ENCODE measurements at places on chromosomes 4 and X.

GRCh38 chr4:168720396-168720900 is 223.6 kb downstream of the PALLD start:
- no peak for DNase-seq

DNA sequence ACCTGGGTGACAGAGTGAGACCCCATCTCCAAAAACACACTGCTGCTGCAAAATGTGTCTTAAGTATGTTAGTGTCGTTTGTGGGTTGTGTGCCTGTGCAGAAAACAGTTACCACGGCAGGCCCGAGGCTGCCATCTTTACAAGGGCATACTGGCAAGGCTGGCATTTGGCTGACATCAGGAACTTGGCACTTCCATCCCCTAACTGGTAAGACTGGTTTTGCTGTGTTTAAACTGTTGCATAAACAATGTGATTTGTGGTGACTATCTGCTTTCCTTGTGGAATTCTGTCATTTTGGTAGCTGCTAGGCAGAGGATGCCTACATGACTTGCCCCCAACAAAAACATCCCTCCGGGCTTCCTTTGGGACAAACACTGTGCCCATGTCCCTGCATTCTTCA is 12.3 kb downstream of the LRP2BP start:
- no peak for DNase-seq

DNA sequence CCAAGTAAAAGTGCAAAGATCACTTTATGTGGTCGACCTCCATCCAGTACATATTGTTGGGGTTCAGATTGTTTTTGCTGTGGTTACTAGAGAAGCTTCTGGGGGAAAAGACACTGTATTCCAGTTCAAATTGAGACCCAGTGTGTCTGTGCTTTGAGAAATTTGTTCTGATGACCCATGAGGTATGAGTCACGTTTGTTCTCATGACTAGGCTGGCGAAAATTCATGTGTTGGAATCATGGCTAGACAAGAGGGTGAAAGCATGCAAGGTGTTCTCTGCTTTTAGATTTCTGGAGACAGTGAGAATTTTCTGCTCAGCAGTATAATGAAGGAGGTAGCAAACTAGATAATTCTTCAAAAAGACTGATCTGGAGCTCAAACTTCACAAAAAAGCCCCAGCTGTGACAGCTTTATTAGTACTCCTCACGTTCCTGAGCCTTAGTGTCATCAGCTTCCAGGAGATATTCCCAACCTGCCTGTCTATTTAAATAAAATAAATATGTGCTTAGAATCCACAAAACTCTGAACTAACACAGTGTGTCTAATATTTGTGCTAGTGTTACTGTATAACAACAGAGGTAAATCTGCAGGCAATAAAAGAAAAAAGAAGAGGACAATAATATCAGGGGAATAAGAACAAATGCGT is 24.4 kb upstream of the FAM47B start:
- no peak for DNase-seq

DNA sequence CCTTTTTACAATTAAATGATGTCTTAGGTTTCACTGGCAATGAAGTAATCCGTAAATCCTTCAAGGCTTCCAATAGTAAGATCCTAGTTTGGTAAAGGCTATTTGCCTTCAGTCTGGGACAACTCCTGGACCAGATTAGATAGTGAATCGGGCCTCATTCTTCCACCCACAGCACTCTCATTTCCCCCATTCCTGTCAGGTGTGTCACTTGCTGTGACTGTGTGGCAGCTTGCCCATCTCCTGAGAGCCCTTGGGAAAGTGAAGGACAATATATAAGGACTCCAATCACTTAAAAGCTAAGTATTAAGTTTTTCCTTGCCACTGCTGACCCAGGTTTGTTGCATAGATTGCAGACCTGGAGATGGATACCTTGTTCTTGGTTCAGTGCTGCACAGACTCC is 3.3 kb upstream of the GASK1B start:
- DNase-seq = no peak

DNA sequence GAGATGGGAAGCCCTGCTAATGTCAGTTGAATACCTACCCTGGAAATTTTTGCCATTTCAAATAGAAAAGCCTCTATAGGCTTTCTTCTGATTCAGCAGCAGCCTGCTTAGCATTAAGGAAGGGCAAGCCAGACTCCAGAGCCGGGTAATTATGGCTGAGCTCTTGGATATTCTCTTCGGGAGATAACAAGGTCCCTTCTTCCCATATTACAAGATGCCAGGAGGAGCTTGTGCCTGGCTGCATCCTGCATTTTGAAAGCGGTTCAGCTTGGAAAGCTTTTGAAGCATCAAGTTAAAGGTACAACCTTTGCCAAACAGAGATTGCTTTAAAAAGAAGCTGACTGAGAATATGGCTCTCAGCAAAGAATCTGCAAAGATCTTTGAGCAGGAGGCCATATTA is 399.6 kb upstream of the RPS6KA3 start:
- DNase-seq = no peak

DNA sequence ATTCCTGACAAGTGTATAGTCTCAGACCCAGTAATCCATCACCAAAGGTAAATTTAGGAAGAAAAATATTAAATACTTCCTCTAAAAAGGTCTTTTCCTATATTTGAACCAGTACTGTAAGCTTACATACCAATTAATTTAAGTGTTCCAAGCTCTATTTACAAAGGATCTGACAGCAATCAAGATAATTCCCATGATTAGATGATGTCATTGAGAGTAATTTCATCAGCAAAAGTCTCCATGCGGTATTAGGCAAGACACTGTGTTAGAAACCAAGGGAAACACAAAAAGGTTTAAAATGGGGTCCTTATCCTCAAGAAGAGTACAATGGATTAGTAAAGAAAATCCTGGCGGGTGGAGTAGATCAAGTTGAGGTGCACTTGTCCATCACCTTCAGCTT is 198.5 kb downstream of the PRDM5 start:
- no peak for DNase-seq

DNA sequence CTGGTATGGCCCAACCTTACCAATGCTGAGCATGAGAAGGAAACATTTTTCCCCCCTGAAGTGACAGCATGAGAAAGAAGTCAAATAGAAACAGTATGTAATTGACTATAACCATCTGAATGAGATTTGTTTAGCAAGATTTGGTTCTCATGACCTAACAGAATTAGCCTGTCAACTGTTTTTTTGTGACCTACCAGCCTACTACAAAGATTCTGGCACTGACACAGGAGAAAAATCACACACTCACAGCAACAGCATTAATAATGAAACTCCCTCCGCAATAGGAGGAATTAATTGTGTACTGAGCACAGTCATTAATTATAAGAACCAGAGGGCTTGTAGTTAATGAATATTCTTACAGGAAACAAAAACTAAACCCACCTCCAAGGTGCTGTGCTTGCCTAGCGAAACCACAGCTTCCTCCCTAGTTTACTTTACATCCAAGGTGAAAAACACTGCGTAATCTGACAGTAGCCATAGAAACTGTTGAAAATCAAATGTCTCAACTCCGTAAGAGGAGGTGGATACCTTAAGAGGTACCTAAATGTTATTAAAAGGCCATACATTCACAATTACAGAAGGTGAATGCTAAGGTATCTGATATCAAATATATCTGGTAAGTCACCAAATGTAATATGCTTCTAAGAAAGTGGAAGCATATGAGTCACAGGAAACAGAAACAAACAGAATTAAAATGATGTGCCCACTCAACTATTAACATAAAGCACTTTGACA is 34.9 kb downstream of the MMRN1 start:
- DNase-seq = no peak

DNA sequence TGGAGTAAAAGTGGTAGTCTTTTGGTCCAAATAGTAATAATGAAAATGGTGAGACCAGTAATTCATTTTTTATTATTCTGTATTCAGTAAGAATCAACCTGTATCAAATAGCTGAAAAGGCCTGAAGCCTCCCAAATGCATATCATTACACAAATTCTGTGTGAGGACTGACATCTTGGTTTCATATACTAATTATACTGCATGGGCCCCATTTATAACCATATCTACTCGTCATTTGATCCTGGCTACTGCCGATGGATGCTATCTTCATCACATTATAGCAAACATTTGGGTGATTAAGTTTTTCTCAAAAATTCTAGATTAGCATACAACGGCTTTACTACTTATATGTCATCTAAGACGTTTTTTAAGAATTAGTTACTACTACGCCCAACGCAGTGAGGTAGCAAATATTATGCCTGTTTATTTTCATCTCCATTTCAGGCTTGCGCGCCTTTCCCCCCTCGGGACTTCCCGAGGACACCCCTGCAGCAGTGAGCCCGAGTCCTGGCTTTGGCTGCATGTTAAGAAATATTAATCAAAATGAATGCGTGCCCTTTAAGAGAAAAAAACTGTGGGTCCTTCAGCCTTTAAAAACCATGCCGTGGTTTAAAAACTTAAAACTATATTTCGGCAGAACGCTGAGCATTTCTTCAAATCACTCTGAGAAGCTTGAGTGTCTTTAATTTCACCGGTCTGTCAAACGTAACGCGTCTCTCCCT is 814 bp upstream of the MMAA start:
- DNase-seq = peak; percentile 7

- DNase-seq = no peak
Observed at GRCh38 chr4:14917298-14917633, 85.0 kb upstream of the CPEB2 start.

DNA sequence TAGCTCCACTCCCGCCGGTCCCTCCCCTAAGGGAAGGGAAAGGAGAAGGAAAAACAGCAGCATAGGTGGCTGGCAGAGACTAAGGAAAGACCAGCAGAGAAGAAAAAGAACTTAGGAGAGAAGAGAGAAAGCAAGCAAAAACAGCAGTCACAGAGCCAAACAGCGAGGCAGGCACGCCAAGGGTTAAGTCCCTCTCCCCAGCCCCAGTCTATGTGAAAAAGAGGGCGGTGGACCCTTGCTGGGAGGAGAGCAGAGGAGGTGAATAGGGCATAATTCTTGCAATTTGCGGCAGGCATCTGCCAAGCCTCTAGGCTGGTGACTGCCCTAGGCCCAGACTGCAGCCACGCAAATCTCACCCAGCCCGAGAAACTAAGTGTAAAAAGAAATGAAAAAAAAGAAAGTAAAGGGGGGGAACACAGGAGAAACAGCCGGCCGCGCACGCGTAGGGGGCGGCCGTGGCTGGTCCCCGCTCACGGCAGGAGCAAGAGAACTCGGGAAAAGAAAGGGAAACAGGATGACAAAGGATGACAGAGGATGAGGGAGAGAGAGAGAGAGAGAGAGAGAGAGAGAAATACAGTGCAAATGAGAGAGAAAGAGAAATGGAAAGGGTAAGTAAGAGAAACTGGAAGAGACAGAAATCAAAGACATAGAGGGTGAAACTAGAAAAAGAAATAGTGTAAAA is 48.6 kb downstream of the MAGEA9 start:
- DNase-seq = no peak

- DNase-seq = no peak
Observed at GRCh38 chr4:110953898-110954297, 331.0 kb upstream of the PITX2 start.

GRCh38 chr4:145011636-145012035 is 86.4 kb downstream of the ANAPC10 start:
- DNase-seq = no peak

- DNase-seq = no peak
Observed at GRCh38 chr4:154507156-154507555, 15.6 kb upstream of the DCHS2 start.

GRCh38 chrX:100994352-100995281 is 25.1 kb downstream of the ARL13A start:
- no peak for DNase-seq

- no peak for DNase-seq
Observed at GRCh38 chr4:78926826-78927225, 12.4 kb downstream of the PAQR3 start.

GRCh38 chrX:86946569-86946968 is 571.0 kb upstream of the KLHL4 start:
- DNase-seq = no peak

DNA sequence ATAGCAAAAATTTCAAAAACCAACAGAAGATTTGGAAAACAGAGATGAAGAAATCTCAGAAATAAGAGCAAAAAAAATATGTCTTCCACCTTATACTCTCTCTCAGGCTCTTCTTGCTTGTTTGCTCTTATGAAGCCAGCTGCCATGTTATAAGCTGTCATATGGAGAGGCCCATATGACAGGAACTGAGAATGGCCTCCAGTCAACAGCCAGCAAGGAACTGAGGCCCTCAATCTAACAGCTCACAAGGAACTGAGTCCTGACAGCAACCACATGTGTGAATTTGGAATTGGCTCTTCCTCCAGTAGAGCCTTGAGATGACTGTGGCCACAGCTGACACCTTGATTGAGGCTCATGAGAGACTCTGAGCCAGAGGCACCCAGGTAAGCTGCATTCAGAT is 51.3 kb upstream of the MAOA start:
- DNase-seq = no peak

DNA sequence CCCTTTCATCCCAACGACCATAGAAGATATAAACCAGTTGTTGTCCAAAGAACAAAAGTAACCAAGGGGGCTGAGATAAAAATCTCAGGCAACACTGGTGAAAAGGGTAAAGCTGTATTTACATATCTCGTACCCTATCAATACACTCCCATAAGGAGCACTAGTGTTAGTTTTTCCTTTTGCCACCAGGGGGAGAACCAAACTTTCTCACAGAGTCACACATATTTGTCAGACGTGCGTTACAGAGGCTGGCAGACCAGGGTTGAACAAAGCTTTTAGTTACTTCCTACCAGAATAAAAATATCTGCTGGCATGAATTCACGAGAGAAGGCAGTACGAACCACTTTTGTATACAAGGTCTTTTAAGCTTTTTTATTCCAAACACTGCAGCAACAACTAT is 88.3 kb downstream of the AMELX start:
- DNase-seq = no peak

GRCh38 chrX:102930990-102931756 is 5.9 kb upstream of the RAB40AL start:
- DNase-seq = no peak

- DNase-seq = no peak
Observed at GRCh38 chrX:37701588-37701987, 16.0 kb downstream of the XK start.

DNA sequence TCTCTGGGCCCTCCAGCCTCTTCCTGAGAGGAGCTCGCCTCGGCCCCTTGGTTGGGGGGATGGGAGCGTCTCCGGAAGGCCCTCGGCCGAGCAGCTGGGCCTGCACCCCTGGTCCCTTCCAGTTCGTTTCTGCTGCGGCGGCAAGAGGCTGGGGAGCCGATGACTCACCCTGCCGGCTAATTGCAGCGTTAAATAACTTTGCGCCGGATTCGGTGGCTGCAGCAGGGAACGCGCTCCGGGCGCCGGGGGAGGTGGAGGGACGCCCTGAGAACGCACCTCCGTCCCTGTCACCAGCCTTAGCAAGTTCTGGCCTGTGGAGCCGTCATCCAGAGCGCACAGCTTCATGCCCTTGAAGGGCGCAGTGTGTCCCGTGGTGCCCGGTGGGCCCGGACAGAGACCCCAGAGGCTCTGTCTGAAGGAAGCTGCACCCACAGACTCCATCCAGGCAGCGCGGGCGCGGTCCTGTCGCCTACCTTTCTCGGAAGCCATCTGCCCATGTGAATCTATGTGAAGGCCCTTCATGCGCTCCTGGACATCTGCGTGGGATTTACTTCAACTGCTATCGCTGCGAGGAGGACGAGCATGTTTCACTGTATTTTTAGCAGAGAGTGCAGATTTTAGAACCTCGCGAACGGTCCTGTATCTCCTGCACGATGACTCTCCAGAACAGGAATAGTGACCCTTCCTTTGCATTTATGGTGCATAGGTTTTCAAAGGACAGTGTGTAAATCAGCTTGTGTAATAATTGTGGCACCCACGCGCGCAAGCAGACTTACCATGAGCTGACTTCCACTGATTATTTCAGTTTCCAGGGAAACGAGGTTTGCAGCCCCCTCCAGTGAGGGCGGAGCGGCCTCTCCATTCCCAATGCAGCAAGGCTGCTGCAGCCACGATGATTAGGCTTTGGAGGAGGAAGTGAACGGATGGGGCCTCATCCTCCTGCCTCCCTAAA is 1.7 kb upstream of the TMEM271 start:
- no peak for DNase-seq

- no peak for DNase-seq
Observed at GRCh38 chrX:580030-580429, 50.6 kb upstream of the SHOX start.
